ENCODE measurements at places on chromosomes 13 and 19.
A peak's percentile ranks its signal among the peaks of the same experiment; 100 is the strongest.

- no peak for DNase-seq
- H3K27me3 ChIP-seq = peaks cover 72% of the 10 kb centered on the region
- peak overlapping the region; percentile 13 for H3K4me3 ChIP-seq
- no peak overlapping the region for H3K27ac ChIP-seq
- H3K4me1 ChIP-seq = no peaks in the 10 kb centered on the region
Measured at GRCh38 chr19:45952686-45953505, 20.8 kb downstream of the NOVA2 start.

DNA sequence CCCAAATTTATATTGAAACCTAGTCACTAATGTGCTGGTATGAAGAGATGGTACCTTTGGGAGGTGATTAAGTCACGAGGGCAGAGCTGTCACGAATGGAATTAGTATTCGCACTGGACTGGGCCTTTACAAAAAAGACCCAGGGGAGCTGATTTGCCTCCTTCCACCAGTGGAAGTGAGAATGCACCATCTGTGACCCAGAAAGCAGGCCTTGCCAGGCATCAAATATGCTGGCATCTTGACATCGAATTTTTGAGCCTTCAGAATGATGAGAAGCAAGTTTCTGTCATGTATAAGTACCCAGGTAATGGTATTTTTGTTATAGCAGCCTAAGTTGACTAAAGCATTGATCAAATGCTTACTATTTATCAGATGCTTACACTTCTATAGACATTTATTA lies 373.6 kb downstream of the FGF14 start:
- no peaks in the 10 kb centered on the region for H3K36me3 ChIP-seq
- no peaks in the 10 kb centered on the region for H3K4me1 ChIP-seq
- no peak overlapping the region for H3K27ac ChIP-seq
- no peak for DNase-seq

DNA sequence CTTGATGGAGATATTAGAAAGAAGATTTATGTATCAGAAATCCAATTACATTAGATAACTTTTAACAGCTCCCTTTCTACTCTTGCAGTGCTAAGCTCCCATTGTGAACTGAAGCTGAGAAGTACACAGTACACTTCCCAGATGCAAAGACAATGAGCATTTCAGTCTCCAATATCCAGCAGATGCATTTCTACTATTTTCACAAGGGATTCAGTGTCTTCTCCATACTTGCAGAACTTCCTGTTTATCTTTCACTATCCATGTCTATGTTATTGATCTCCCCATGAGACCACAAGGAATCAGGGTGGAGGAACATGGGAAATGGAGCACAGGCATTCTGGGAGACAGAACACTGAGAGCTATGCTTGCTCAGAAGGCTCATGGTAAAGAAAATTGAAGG lies 207.5 kb downstream of the ENOX1 start:
- H3K4me3 ChIP-seq = no peak overlapping the region
- H3K4me1 ChIP-seq = peaks cover 6% of the 10 kb centered on the region
- no peaks in the 10 kb centered on the region for H3K27me3 ChIP-seq
- no peak overlapping the region for H3K27ac ChIP-seq
- H3K36me3 ChIP-seq = no peaks in the 10 kb centered on the region

DNA sequence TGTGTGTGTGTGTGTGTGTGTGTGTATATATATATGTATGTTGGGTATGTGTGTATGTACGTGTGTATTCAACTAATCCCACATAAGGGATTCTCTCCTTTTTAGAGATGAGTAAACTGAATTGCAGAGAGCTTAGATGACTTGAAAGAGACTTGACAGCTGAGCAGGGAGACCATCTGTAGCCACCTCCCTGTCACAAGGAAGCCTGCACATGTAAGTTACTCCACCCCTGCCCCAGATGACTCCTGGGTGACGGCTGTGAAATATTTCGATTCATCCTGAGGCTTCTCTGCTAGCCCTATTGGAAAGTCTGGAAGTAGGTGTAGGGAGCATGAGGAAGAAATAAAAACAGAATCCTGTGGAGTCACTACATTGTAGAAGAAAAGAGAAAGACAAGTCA lies 480.4 kb downstream of the FOXO1 start:
- peaks cover 27% of the 10 kb centered on the region for H3K4me1 ChIP-seq
- no peaks in the 10 kb centered on the region for H3K36me3 ChIP-seq
- no peaks in the 10 kb centered on the region for H3K27me3 ChIP-seq
- no peak overlapping the region for H3K4me3 ChIP-seq

GRCh38 chr13:40200273-40200978 lies 466.0 kb downstream of the FOXO1 start:
- H3K4me3 ChIP-seq = no peak overlapping the region
- DNase-seq = no peak
- no peaks in the 10 kb centered on the region for H3K4me1 ChIP-seq
- no peaks in the 10 kb centered on the region for H3K27me3 ChIP-seq

All from tibial nerve (tissue), 4 donors.